ENCODE measurements at places on chromosomes 7 and 10.

DNA sequence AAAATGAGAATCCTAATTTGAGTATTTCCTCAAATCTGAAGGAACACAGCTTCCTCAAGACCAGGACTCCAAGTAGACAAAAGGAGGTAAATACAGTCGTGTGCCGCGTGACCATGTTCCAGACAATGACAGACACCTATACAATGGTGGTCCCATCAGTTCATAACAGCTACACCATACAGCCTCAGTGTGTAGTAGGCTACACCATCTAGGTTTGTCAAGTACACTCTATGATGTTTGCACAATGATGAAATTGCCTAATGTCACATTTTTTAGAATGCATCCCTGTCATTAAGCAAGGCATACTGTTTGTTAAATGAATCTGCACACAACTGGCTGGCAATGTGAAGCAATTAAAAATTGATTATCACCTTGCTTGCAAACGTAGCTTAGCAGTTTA, 107.9 kb downstream of the PROSER2 start:
- no peak for DNase-seq

DNA sequence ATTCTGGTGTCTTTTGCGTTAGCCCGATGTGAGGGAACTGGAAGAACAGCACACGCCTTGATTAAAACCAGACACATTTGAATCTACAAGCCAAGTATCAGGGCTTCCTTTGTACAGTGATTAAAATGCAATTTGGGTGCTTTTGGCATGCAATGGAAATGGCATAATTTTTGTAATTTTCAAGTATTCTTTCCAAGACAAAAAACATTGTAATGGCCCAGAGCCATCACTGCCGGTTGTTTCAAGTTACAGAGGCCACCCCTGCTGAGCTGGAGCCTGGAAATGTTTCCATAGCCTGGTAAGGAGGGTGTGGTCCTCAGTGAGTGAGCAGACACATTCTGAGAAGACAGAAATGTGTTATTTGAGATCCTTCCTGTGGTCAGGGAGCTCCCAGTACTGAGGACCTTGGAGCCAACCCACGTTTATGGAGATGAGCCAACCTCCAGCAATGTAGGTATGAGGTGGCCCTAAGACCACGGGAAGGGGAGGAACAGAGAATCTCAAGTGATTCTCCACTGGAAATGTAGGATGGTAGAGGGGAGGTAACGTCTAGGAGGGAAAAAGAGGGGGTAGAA, 20.9 kb downstream of the TEX36 start:
- no peak for DNase-seq

DNA sequence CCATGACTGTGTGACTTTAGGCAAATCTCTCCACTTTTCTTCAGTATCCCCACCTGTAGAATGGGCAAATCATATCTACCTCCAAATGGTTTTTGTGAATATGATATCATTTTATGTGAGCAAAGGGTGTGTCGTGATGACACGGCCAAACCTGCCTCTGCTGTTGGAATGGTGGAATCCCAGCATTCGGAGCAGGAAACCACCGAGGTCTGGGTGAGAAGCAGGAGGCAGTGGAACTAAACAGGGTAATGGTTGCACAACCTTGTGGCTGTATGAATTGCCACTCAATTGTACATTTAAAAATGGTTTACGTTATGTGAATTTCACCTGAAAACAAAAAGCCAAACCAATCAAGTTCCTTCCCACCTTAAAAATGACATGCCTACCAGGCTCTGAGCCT, 131.4 kb upstream of the ZMIZ1 start:
- DNase-seq, result no peak

DNA sequence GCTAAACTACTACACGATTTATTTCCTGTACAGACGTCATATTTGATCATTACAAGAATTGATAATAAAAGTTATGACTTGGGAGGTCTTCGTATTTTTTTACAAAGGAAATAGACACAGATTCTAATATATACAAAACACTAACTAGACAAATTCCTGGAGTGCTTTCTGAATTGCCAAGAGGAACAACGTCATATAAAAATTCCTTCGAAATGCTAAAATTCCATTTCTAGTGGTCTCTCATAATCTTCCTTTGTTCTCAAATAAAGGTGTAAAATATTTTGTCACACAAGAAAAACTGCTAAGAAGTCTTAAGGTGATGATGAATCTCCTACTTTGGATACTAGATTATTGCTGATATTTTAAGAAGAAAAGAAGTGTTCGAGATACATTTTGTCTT, 85.4 kb downstream of the CDK6 start:
- no peak for DNase-seq

DNA sequence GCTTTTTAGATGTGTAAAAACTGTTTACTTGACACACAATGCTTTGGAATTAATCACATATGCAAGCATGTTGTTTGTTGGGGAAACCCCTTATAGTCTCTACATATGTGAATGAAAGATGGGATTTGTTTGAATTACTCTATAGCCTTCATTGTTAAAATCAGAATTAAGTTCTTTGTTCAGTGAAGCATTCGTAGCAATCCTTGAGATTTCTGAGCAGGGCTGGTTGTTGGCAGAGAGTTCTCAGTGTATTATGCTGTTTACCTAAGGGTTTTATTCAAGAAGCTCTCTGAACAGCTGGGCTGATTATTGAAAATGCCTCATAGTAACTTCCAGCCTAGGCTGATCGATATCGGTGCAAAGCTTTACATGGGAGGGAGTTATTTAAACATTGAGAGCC, 190.9 kb downstream of the VTI1A start:
- no peak for DNase-seq

- DNase-seq, result no peak
Observed at GRCh38 chr7:16526742-16527540, at the start of gene LRRC72. LRRC72 (plus strand) TSS chr7:16526825; CDS start chr7:16526953, 128 bp downstream.

DNA sequence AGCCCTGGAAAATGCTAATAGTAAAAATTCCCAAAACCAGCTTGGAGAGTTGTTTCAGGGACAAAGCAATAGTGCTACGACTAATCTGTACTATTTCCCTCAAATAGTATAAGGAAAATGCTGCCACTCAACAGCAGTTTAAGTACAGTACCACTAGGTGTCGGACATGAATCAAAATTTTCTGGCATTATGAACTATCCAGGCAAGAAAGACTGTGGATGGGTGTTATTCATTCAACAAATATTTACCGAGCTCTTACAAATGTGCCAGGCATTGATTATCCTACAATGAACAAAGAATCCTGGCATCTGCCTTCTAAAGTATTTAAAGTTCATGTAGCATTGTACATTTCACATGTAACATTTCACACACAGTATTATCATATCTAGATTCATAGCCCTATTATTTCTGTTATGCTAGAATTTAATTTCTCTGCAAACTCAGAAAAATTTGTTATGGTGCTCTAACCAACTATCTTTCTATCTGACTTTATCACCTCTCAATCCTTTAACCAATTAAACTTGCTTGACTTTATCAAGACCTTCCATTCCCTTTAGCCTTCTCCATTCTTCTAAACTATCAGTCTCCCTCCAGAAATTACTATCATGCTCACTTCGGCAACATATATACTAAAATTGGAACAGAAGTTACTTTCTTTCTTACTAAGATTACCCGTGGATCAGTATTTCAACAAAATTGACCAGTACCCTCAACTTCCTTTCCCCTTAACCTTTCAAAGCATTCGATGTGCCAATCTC, 80.6 kb downstream of the ARHGAP21 start:
- no peak for DNase-seq

GRCh38 chr10:50653758-50654157, 30.0 kb upstream of the SGMS1 start:
- DNase-seq, result no peak

- DNase-seq, result no peak
Observed at GRCh38 chr10:34228066-34228465, 587.0 kb downstream of the PARD3 start.

DNA sequence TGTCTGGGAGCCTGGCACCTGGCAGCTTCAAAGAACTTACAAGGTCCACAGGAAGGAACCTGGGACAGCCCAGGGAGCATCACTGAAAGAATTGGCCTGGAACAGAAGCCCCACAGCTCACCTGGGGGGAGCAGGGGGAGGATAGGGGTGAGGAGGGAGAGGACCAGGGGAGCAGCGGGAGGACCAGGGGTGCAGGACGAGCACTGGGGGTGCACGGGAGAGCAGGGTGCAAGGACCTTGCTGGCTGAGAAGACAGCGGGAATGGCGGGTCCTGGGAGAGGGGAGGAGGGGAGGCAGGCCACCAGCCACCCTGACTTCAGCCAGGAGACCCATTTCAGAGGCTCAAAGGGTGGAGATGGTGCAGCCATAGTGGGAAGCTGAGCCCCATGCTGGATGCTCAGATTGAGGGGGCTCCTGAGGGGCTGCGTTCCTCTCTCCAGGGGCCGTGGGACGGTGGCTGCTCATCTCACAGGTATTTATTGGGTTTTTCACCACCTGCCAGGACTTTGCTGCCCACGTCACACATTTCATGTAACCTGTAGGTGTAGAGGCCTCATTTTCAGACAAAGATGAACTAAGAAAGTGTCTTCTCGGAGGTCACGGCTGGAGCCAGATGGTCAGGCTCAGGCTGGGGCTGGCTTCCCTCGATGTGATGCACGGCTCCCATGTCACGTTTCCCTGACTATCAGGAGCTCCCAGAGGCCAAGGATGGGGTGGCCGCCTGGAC, 110.1 kb downstream of the WDR37 start:
- DNase-seq, result no peak

- DNase-seq, result no peak
Observed at GRCh38 chr10:76341740-76342139, 910.3 kb downstream of the LRMDA start.

GRCh38 chr7:133781486-133782090, 345.6 kb upstream of the LRGUK start:
- no peak for DNase-seq

DNA sequence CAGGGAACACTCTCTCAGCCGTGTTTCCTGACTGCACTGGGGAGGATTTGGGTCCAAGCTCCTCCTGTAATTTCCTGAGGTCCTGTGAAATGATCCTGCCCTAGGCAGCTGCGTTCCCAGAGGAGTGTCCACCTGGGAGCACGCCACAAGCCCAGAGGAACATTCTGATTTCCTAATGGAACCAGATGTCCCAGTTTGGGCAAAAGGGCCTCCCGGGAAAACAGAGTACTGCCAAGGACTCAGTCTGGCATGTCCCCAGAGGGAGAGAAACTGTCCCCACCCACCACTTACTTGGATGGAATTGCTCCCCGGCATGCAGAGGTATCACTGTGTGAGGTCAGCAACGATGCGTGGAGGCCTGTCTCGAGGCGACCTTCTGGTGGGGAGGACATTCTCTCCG, 34.5 kb downstream of the ASB13 start:
- no peak for DNase-seq

DNA sequence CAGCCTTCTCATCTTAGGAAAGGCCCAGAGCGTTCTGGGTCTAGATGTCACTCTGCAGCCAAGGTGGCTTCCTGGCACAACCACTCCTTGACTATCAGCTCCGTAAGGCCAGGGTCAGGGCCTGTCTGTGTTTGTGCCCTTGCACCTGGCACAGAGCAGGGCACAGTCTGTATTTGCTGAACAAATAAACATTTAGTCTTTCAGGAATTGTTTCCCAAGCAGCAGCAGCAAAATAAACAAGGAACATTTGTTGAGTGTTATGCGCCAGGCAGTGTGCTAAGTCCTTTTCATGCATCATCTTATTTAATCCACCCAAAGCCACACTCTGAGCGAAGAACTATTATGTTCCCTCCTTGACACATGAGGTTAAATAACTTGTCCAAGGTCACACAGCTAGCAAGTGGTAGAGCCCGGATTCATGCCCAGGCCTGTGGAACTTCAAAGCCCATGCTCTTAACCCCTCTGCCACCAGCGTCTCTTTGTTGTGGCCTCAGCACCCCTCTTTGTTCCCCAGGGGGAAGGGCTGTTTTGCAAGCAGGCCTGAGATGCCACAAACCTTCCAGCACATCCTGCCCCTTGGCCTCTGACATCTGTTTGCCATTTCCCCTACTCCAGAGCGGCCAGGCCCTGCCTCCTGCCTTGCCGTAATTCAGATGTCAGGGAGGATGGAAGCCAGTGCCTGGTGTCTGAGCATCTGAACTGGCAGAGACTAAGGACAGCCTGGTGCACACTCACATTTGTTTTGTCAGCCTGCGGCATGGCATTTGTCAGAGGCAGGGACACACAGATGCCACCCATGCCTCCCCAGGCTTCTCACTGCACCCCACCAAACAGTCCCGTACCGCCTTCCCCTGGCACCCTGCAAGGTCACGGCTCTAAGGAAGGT, 325.8 kb upstream of the ZMIZ1 start:
- DNase-seq, result no peak
